ENCODE measurements at places on chromosomes 7 and 10. TPM values are rescaled to one million over a fixed set of nuclear protein-coding genes. Genes with fewer than 3 reads are reported as not detected.

MBL2 gene
- not detected for total RNA-seq

WEE2 gene
- total RNA-seq: not detected

CD36 gene
- 8.9 TPM for total RNA-seq

LHFPL3 gene
- not detected for total RNA-seq

BMPER gene
- 93.3 TPM for total RNA-seq

CALN1 gene
- total RNA-seq: not detected

NXPH1 gene
- total RNA-seq: not detected

Data from hair follicle dermal papilla cell (primary cell).